ENCODE measurements at places on chromosomes 5 and 9. TPM values are rescaled to one million over a fixed set of nuclear protein-coding genes. Genes with fewer than 3 reads are reported as not detected.

FAM240B gene
- total RNA-seq: not detected

CSF1R gene
- 24.1 TPM for total RNA-seq

NME5 gene
- total RNA-seq: 2.5 TPM

IL33 gene
- 12.4 TPM for total RNA-seq

LHX6 gene
- total RNA-seq: 1.8 TPM

- H3K36me3 ChIP-seq: no peaks in the 10 kb centered on the region
- no peak for DNase-seq
- no peak overlapping the region for H3K4me3 ChIP-seq
- H3K4me1 ChIP-seq: no peaks in the 10 kb centered on the region
These were observed 14.6 kb upstream of the ARSI start for GRCh38 chr5:150317048-150318003.

RANBP17 gene
- 28.4 TPM for total RNA-seq

- DNase-seq: no peak
- no peak overlapping the region for H3K4me3 ChIP-seq
- peak overlapping the region; percentile 77 for H3K27ac ChIP-seq
- no peaks in the 10 kb centered on the region for H3K27me3 ChIP-seq
These were observed 3.3 kb downstream of the MAT2B start for GRCh38 chr5:163508753-163509152.

CAST gene
- total RNA-seq: 400 TPM

GRCh38 chr5:144731786-144732185 is 561.1 kb downstream of the KCTD16 start:
- no peaks in the 10 kb centered on the region for H3K36me3 ChIP-seq
- no peak for DNase-seq
- H3K4me3 ChIP-seq: no peak overlapping the region
- H3K27me3 ChIP-seq: no peaks in the 10 kb centered on the region

- H3K4me1 ChIP-seq: no peaks in the 10 kb centered on the region
- H3K27me3 ChIP-seq: no peaks in the 10 kb centered on the region
- no peaks in the 10 kb centered on the region for H3K36me3 ChIP-seq
- no peak overlapping the region for H3K4me3 ChIP-seq
- H3K27ac ChIP-seq: no peak overlapping the region
These were observed 53.8 kb upstream of the NRARP start for GRCh38 chr9:137355761-137356365.

- DNase-seq: no peak
- no peaks in the 10 kb centered on the region for H3K27me3 ChIP-seq
- no peaks in the 10 kb centered on the region for H3K36me3 ChIP-seq
- H3K4me1 ChIP-seq: no peaks in the 10 kb centered on the region
- no peak overlapping the region for H3K27ac ChIP-seq
These were observed 864 bp upstream of the GRIN3A start for GRCh38 chr9:101739311-101739710.

- no peak for DNase-seq
- no peak overlapping the region for H3K27ac ChIP-seq
- no peaks in the 10 kb centered on the region for H3K4me1 ChIP-seq
- no peaks in the 10 kb centered on the region for H3K27me3 ChIP-seq
These were observed 180.3 kb upstream of the GHR start for GRCh38 chr5:42242881-42243485.

SLC26A2 gene
- 10.6 TPM for total RNA-seq

DNA sequence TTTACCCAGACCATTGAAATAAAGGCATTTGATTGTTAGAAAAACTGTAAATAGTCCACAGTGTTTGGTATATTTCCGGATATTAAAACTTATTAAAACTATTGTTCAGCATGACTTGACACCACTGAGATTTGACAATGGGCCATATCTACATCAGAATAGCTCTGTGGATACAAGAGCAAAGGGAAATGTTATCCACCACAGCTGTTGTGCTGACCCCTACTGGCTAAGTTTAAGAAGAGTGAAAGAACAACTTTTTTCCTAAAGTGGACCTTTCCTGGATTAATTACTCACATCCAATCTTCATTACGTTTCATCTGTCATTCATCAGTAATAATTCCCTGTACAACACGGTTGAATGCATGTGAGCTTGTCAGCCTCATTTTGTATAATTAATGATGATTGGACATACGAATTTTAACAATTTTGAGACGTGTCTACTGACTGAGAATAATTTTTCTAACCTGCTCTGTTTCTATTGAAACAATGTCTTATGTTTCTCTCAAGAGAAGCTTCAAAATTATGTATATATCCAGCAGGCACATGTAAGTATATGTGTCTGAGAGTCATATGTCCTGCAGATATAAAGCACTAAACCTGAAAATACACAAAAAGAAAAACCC is 1952.6 kb downstream of the MAT2B start:
- H3K4me1 ChIP-seq: no peaks in the 10 kb centered on the region
- H3K36me3 ChIP-seq: no peaks in the 10 kb centered on the region
- no peak overlapping the region for H3K27ac ChIP-seq
- DNase-seq: no peak

GRCh38 chr5:103519550-103519949 is 43.0 kb downstream of the NUDT12 start:
- H3K36me3 ChIP-seq: no peaks in the 10 kb centered on the region
- H3K27me3 ChIP-seq: no peaks in the 10 kb centered on the region
- no peak for DNase-seq
- H3K27ac ChIP-seq: no peak overlapping the region
- H3K4me3 ChIP-seq: no peak overlapping the region

GRCh38 chr9:129725795-129726251 is 27.0 kb downstream of the PTGES start:
- no peak overlapping the region for H3K4me3 ChIP-seq
- no peaks in the 10 kb centered on the region for H3K36me3 ChIP-seq
- peak overlapping the region; percentile 85 for H3K27ac ChIP-seq
- no peak for DNase-seq
- peaks cover 6% of the 10 kb centered on the region for H3K4me1 ChIP-seq

DNA sequence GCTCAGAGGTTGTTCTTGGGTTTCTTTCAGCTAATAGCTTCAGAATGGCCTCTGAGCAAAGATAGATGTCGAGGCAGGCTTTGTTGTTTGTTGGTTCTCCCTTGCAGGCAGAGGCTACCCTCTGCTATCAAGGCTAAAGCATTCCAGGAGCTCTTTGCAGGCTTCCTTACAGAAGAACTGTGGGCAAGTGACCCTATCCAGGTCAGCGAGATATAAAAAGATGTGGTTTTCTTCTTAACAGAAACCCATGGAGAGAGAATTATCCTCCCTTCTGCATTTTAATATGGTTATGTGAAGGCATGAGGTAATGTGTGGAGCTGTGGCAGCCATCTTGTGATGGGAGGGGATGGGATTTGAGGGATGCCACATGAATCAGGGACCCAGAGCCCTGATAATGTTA is 67.0 kb downstream of the TLE4 start:
- DNase-seq: no peak
- no peak overlapping the region for H3K27ac ChIP-seq
- no peak overlapping the region for H3K4me3 ChIP-seq

ALG2 gene
- 44.5 TPM for total RNA-seq

GRCh38 chr9:131276891-131277286 is 579 bp upstream of the FAM78A start:
- peak overlapping the region; percentile 75 for H3K27ac ChIP-seq
- peak overlapping the region; percentile 73 for H3K4me3 ChIP-seq
- no peaks in the 10 kb centered on the region for H3K36me3 ChIP-seq
- H3K27me3 ChIP-seq: peaks cover 10% of the 10 kb centered on the region
- no peaks in the 10 kb centered on the region for H3K4me1 ChIP-seq

DNA sequence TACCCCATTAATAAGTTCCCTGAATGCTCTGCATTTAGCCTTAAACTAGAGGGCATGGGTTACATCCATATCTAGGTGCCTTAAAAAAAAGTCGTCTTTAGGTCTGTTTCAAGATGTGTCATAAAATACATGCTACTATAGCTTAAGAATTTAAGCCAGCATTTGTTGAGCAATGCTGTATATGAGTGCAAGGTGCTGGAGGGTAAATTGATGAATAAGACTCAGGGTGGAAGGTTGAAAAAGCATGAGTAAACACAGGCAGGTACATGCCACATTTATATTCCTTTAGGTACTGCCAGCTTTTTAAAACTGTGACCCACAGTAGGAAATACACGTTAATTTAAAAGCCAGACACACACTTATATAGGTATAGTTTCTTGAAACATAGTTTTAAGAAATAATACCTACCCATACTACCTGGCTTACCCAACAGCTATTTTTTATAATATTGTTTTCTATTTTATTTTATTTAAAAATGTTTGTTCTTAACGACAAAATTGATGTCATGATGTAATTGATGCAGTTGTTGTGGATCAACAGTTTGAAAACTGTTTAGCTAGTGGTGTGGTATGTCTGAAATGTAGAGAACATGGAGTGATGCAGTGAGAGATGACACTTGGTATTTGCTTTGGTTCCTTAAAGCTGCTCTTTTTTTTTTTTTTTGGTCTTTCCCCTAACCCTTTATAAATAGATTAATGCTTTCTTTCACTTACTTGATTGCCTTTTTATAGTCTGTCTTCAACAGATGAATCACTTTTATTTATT is 3.9 kb downstream of the HMGCR start:
- no peaks in the 10 kb centered on the region for H3K27me3 ChIP-seq
- no peaks in the 10 kb centered on the region for H3K36me3 ChIP-seq
